HT-29 (cell line): ENCODE measurements at places on chromosomes 12 and 14. TPM values are rescaled to one million over a fixed set of nuclear protein-coding genes. Genes with fewer than 3 reads are reported as not detected.
A peak's percentile ranks its signal among the peaks of the same experiment; 100 is the strongest.

DNA sequence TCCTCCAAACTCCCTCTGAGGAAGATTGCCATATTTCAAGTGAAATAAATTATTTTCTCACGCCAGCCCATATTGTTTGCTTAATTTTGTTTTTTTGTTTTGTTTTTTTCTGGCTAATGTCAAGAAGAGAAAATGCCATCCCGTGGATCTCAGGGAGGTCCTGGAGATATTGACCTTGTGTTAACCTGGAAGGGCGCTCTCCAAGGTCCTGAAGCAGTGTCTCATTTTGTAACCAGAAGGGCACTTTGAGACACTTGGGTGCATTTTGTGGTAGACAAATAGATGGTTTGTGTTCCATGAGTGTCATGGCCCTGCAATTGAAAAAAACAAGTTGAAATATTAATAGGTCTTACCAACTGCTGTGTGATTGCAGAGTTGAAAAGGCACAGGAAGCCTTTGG is 268.9 kb downstream of the SUDS3 start:
- DNase-seq = peak; percentile 40

DNA sequence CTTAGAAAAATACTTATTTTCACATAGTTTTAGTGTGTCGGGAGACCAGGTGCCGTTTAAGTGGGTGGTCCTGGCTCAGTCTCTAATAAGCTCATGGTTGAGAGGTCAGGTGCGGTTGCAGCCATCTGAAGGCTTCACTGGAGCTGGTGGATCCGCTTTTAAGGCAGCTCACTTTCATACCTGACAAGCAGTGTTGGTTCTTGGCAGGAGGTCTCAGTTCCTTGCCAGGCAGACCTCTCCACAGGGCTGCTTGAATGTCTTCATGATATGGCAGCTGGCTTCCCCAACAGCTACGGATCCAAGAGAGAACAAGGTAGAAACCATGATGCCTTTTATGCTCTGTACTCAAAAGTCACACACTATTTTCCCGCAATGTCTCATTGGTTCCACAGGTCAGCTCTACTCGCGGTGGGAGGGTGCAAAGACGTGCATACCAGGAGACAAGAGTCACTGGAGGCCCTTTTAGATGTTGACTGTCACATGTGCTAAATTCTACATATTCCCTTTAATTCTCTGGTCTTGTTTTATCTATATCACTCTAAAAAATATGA is 8.0 kb upstream of the ZDHHC17 start:
- no peak for DNase-seq

GRCh38 chr14:83470466-83470865 is 1936.8 kb upstream of the SEL1L start:
- no peak for DNase-seq

GRCh38 chr12:3578557-3578956 is 87.6 kb downstream of the PRMT8 start:
- DNase-seq = no peak

GRCh38 chr14:88130057-88130432 is 125.1 kb downstream of the GPR65 start:
- DNase-seq = no peak

DNA sequence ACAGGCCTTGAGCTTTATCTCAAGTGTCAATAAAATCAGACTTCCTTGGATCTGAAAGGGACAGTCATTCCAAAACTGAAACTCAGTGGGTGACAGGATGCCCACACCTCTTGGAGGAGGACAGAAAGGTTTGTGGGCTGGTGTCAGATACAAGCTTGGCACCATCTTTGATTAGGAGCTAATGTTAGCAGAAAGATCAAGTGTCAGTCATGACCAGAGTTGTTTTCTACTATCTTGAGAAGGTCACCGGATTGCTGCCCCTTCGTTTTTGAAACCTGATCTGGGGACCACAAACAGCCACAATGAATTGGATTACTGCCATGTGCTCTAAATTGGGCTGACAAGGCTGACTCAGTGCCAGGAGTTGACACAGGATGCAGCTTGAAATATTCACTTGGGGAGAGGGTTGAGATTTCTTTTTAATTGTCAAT is 88.3 kb downstream of the OTOGL start:
- no peak for DNase-seq

GRCh38 chr14:102903248-102903888 is 19.1 kb upstream of the AMN start:
- DNase-seq = no peak

GRCh38 chr12:126139355-126139754 is 1074.1 kb downstream of the AACS start:
- no peak for DNase-seq

Gene NANOG
- not detected in 2 replicates for total RNA-seq

DNA sequence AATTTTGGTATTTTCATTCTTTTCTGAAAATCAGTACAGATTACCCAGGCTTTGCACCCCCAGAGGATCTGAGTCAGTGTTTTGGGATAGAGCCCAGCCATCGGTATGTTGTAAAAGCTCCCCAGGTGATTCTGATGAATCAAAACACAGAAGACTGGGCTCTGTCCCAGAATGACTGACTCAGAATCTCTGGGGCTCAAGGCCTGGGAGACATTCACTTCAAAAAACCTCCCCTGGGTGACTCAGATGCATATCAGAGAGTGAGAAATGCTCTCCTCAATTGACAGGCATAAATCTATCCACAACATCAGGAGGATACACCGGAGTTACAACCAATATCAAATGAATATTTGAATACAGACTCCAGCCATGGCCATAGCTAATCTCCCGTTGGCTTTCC is 32.6 kb downstream of the SLC35F4 start:
- DNase-seq = no peak

- no peak for DNase-seq
Observed at GRCh38 chr12:22808860-22809259, 183.9 kb downstream of the ETNK1 start.

DNA sequence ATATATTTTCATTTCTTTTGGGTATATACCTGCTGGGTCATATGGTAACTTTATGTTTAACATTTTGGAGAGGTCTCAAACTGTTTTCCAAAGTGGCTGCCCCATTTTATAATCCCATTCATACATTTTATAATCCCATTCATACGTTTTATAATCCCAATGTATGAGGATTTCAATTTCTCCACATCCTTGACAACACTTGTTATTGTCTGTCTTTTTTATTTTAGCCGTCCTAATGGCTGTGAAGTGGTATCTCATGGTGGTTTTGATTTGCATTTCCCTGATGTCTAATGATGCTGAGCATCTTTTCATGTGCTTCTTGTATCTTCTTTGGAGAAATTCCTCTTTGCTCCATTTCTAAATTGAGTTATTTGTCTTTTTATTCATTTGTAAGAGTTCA is 6.7 kb upstream of the CFL2 start:
- DNase-seq = no peak
